ENCODE measurements at places on chromosomes 12 and 14. TPM values are rescaled to one million over a fixed set of nuclear protein-coding genes. Genes with fewer than 3 reads are reported as not detected.

- DNase-seq = no peak
These were observed 32.0 kb upstream of the PRB2 start for GRCh38 chr12:11427341-11427740.

DNA sequence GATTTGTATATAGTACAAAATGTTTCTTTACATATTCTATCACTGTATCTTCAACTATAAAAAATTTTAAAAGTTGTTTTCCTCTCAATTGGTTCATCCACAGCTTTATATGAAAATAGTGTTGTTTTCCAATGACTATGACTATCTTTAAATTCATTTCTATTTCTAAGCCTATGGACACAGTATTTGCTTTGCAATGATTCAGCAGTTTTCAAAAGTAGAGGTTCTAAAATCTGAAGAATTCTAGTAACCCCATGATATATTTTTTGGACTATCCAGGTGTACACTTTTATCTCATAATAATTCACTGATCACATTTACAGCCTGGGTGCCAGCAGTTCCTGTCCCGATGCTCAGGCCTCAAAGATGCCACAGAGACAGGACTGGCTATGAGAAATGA, 118.4 kb upstream of the PTPRR start:
- no peak for DNase-seq

Gene SYCP3
- total RNA-seq = 0.07 TPM

GRCh38 chr12:121287267-121287954, 9.1 kb downstream of the CAMKK2 start:
- no peak for DNase-seq
